ENCODE measurements at places on chromosomes 7 and 10. TPM values are rescaled to one million over a fixed set of nuclear protein-coding genes. Genes with fewer than 3 reads are reported as not detected.

The EN2 gene
- total RNA-seq, result 1.5 TPM

The PKD1L1 gene
- 2.2 TPM for total RNA-seq

The MYL7 gene
- total RNA-seq, result not detected

The MRLN gene
- not detected for total RNA-seq

The PSD gene
- 2.4 TPM for total RNA-seq

The TAS2R41 gene
- not detected for total RNA-seq

DNA sequence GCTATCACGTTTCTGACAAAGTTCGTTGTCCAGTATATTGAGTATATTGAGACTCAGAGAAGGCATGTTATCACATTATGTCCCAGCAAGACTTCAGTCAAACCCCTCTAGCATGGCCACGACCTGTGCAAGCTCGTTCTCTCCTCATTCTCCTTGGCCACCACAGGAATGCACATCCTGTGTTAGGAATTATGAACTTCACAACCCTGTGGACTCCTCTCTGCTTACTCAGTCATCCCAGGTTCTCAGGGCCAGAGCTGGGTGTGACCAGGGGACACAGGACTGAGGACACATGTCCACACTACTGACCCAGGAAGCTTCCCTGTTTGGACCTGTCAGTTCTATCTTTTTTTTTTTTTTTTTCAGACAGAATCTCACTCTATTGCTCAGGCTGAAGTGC lies 4.4 kb downstream of the SH2D4B start:
- H3K27ac ChIP-seq, result no peak overlapping the region
- H3K36me3 ChIP-seq, result no peaks in the 10 kb centered on the region
- H3K4me1 ChIP-seq, result no peaks in the 10 kb centered on the region
- H3K27me3 ChIP-seq, result peaks cover 2% of the 10 kb centered on the region

DNA sequence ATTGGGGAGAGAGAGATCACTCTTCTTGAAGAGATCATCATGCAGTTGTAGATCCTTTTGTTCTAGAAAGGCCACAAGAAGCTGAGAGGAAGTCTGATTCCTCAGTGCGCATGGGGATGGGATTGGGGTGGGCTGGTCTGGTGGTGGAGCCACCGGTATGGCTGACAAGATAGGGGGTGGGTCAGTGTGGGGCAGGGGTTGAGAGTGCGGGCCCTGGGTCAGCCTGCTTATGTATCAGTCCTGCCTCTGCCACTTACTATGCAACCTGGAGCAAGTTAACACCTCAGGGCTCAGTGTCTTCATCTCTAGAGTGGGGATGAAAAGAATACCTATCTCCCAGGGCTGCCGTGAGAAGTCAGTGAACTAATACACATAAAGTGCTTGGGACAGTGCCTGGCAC lies 8.0 kb downstream of the SMARCD3 start:
- H3K27ac ChIP-seq, result no peak overlapping the region
- peaks cover 4% of the 10 kb centered on the region for H3K4me1 ChIP-seq
- H3K4me3 ChIP-seq, result no peak overlapping the region
- no peaks in the 10 kb centered on the region for H3K36me3 ChIP-seq
- H3K27me3 ChIP-seq, result no peaks in the 10 kb centered on the region

DNA sequence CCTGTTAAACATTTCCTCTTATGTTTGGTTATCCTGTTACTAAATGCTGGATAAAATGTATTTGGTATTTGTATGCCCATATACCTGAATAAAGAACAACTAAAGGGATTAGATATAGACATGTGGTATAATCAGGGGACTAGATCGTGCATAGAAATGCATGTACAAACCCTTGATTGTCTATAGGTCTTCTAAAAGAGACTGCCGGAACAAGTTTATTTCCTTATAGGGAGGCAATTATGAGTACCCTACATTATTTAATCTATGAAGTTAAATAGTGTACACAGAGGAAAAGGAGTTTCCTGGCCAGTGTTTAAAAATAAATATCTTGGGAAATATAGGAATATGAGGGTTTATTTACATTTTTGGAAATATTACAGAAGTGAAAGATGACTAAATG lies 44.6 kb downstream of the CCSER2 start:
- no peak overlapping the region for H3K4me3 ChIP-seq
- no peak for DNase-seq
- 0 out of 2 replicates have a peak, but pooled peaks cover 3% of the 10 kb centered on the region for H3K36me3 ChIP-seq
- H3K27ac ChIP-seq, result no peak overlapping the region

DNA sequence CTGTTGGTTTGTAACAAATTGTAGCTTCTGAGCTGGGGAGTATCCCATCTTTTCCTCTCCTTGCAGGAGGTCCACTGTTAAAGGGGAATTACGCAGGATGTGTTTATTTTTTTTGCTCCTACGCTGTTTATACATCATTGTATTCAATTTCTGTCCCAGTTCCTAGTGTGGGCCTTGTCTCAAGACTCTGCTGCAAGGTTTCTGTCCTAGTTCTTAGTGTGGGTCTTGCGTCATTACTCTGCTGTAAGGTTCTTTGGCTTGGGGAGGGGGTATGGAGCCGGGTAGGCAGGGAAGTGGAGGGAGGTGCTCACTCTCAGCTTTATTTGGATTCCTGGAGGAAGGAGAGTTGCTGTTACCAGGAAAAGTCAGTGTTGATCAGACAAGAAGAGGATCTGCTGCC lies 64.0 kb upstream of the TRIM8 start:
- H3K4me1 ChIP-seq, result peaks cover 5% of the 10 kb centered on the region
- H3K27me3 ChIP-seq, result no peaks in the 10 kb centered on the region
- no peaks in the 10 kb centered on the region for H3K36me3 ChIP-seq
- H3K27ac ChIP-seq, result no peak overlapping the region
- no peak for DNase-seq

DNA sequence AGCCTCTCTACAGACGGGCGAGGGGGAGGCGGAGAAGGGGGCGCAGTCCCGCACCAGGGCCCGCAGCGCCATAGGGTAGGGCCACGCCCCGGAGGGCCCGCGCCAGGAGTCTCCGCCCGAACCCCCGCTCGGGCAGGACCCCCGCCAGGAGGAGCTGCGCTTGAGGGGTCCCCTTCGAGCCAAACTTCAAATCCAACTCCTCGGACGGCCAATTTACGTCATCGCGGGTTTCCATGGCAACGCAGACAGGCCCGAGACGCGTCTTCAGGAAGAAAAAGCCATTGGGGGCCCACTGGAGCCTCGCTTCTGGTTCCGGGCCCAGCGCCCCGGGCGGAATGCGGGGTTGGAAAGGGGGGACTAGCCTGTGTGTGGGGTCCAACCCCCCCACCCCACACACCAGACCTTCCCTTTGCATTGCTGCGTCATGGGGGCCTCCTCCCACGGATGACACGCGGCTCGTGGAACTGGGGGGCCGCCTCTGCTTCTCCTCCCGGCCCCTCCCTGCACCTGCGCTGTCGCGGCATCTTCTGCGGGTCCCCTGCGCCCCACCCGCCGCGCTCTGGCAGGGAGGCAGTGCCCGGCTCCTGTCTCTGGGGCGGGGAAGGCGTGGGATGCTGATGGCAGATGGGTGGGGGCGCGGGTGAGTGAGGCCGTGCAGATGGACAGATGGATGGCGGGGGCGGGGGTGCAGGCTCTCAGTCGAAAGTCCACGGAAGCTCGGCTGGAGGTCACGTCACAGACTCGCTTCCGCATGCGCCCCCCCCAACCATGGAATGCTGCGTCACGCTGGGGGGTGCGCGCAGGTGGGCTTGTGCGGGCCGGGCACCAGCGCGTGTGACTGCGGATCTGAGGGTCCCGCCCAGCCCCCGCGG lies 1.2 kb downstream of the CALY start:
- no peak overlapping the region for H3K27ac ChIP-seq
- no peaks in the 10 kb centered on the region for H3K4me1 ChIP-seq
- peaks cover 16% of the 10 kb centered on the region for H3K27me3 ChIP-seq
- no peak for DNase-seq
- H3K36me3 ChIP-seq, result no peaks in the 10 kb centered on the region
- H3K4me3 ChIP-seq, result peak overlapping the region; percentile 65

DNA sequence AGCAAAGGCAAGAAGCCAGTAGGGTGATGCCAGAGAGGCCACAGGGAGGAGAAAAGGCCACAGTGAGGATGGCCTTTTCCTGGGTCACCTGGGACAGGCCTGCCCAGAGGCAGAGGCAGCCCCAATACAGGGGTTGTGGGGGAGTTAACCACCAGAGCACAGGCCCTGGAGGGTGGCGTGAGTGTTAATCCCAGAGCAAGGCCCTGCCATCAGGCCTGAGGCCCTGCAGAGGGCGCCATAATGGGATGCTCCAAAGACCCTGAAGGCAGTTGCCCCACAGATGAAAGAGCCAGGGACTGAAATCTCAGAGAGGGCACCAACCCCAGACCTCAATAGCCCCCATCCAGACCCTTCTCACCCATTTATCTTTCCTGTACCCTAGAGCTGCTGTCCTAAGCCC lies 23.9 kb downstream of the SLC13A4 start:
- H3K4me3 ChIP-seq, result no peak overlapping the region
- H3K36me3 ChIP-seq, result no peaks in the 10 kb centered on the region
- no peaks in the 10 kb centered on the region for H3K4me1 ChIP-seq

- H3K4me1 ChIP-seq, result peaks cover 14% of the 10 kb centered on the region
- no peaks in the 10 kb centered on the region for H3K36me3 ChIP-seq
- H3K27me3 ChIP-seq, result peaks cover 13% of the 10 kb centered on the region
- DNase-seq, result no peak
Measured at GRCh38 chr7:45921699-45922519, 837 bp upstream of the IGFBP3 start.

GRCh38 chr10:88546497-88546896 lies 36.6 kb downstream of the RNLS start:
- no peak for DNase-seq
- no peaks in the 10 kb centered on the region for H3K36me3 ChIP-seq
- H3K4me3 ChIP-seq, result no peak overlapping the region
- peaks cover 4% of the 10 kb centered on the region for H3K4me1 ChIP-seq

- peaks cover 42% of the 10 kb centered on the region for H3K4me1 ChIP-seq
- DNase-seq, result no peak
- H3K27ac ChIP-seq, result no peak overlapping the region
Measured at GRCh38 chr10:79162861-79163665, 94.3 kb downstream of the ZMIZ1 start.

DNA sequence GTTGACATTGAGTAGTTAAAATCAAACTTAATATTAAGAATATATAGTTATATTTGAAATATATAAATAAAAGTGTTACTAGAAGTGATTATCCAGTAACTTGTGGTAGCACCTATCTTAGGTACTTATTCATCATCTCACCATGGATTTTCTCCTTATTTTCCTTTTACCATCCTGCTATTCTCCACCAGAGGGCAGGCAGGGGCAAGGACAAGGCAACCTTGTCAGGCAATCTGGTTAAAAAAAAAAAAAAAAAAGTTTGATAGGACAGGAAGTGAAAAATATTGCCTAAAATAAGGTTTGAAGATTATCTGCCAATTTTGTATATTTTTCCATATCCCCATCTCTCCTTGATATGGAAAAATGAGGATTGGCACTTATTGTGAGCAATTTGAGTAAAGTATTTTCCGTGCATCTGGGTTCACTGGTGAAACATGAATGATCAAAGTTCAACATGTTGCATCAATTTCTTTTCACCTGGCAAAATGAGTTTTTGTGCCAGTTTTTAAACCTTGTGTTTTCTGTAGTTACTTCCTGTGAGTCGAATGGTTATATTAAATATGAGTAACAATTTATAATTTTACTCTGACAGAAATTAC lies 256.7 kb downstream of the AGMO start:
- no peaks in the 10 kb centered on the region for H3K36me3 ChIP-seq
- H3K27ac ChIP-seq, result no peak overlapping the region
- H3K4me3 ChIP-seq, result no peak overlapping the region
- H3K27me3 ChIP-seq, result no peaks in the 10 kb centered on the region
- DNase-seq, result peak; percentile 12

GRCh38 chr7:3695602-3696001 lies 394.6 kb downstream of the SDK1 start:
- H3K27ac ChIP-seq, result no peak overlapping the region
- no peak for DNase-seq
- 0 out of 2 replicates have a peak, but pooled peaks cover 2% of the 10 kb centered on the region for H3K4me1 ChIP-seq
- no peaks in the 10 kb centered on the region for H3K27me3 ChIP-seq
- no peak overlapping the region for H3K4me3 ChIP-seq

DNA sequence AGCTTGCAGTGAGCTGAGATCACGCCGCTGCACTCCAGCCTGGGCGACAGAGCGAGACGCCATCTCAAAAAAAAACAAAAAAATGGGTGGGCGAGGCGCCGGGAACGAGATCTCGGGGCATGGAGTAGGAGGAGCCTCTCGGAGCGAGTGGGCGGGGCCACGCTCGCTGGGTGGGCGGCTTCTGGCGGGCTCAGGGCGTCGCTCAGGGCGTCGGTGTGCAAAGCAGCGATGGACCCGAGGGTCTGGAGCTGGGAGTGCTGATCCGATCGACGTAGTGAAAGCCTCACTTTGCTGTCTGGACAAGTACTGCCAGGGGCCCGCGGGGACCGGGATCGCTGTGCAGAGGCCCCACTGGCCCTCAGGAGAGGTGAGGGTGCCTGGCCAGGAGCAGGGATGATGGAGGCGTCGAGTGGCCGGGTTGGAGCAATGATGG lies 22.6 kb upstream of the AMZ1 start:
- no peaks in the 10 kb centered on the region for H3K27me3 ChIP-seq
- peaks cover 23% of the 10 kb centered on the region for H3K4me1 ChIP-seq
- H3K36me3 ChIP-seq, result no peaks in the 10 kb centered on the region
- H3K27ac ChIP-seq, result no peak overlapping the region

DNA sequence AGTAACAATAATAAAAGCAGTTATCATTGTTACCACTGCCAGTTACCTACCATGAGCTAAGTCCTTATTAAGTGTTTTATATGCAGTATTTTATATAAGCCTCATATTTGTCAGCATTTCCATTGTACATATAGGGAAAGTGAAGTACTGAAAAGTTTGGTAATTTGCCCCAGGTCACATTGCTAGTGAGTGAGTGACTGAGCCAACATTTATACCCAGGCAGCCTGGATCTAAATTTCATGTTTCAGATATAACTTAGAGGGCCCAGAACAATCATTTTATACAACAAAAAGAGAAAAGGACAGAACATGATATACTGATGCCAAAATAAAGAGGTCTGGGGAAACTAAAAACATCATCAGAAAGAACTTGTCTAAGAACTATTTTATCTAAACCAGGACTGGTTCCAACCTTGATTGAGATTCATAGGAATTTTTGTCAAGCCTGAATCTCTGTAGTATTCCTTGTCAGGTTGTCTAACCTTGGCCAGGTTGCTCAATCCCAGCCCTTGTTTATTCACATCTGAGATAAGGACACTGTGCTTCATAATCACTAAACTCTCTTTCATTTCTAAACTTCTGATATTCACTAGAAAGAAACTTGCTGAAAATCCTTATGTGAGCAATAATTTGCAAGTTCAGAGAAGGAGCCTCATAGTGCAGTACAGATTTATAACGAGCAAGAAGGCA lies 308.2 kb downstream of the IPMK start:
- no peak for DNase-seq
- no peaks in the 10 kb centered on the region for H3K36me3 ChIP-seq
- no peaks in the 10 kb centered on the region for H3K4me1 ChIP-seq
- H3K4me3 ChIP-seq, result no peak overlapping the region
- H3K27ac ChIP-seq, result no peak overlapping the region

Measured in Panc1 (cell line).